GDM1 (cell line): ENCODE measurements at places on chromosomes 2 and 18.
A peak's percentile ranks its signal among the peaks of the same experiment; 100 is the strongest.

- no peak for DNase-seq
Observed at GRCh38 chr2:171999161-171999560, 592 bp upstream of the METAP1D start.

- DNase-seq = no peak
Observed at GRCh38 chr2:233471291-233472035, 95.1 kb downstream of the USP40 start.

- peak; percentile 6 for DNase-seq
Observed at GRCh38 chr2:58606799-58607198, 365.7 kb upstream of the FANCL start.

GRCh38 chr2:68889021-68889420 lies 17.8 kb upstream of the BMP10 start:
- no peak for DNase-seq

DNA sequence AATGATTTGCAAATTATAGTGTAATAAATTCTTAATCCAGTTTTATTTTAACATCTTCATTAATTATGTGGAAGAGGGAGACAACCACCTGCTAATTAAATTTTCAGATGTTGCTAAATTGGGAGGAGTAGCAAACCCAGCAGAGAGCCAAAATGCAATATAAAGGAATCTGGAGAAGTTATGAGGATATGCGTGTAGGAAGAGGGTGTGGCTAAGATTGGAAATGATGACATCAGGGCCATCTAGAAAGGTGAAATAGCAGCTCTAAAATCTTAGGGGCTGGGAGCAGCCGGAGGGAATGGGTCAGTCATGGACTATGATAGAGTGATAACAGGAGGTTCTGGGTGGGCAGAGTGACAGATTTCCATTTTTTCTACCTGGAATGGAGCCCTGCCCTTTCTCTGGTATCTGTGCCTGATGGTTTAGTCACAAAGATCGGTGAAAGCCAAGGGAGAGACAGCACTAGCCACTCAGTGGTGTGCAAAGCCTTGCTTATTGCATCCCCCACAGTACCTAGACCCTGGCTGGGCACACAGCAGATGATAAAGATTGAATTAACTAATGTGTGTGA lies 379.2 kb upstream of the CELF4 start:
- no peak for DNase-seq

DNA sequence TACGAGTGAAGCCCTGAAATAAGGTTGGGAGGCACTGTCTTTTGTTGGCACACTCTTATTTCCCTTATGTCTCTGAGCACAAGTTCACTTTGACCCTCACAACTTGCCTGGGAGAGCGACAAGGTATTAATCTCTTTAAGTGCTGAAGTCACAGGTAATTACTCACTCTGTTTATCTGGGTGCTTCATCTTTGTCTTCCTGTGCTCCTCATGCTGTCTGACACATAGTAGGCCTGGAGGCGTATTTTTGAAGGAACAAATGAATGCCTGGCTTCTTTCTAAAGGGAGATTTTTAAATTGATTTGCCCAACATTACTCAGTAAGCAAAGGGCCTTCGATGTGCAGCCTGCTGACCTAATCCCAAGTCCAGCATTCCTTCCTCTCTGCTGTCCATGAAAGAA lies 507.1 kb upstream of the TNP1 start:
- no peak for DNase-seq
